Liver (tissue), 10 donors: ENCODE measurements at places on chromosomes 11 and 22. TPM values are rescaled to one million over a fixed set of nuclear protein-coding genes. Genes with fewer than 3 reads are reported as not detected.

The PIH1D2 gene
- 0.42 TPM for total RNA-seq

The MS4A4E gene
- 0.23 TPM for total RNA-seq

- no peaks in the 10 kb centered on the region for H3K27me3 ChIP-seq
- no peaks in the 10 kb centered on the region for H3K4me1 ChIP-seq
- peak overlapping the region; percentile 31 for H3K27ac ChIP-seq
- H3K36me3 ChIP-seq = no peaks in the 10 kb centered on the region
- no peak overlapping the region for H3K4me3 ChIP-seq
These were observed 39.7 kb upstream of the CCDC89 start for GRCh38 chr11:85725510-85726258.

The ZNF214 gene
- 2.3 TPM for total RNA-seq

GRCh38 chr11:128244871-128245270 lies 342.5 kb downstream of the ETS1 start:
- DNase-seq = no peak
- H3K27me3 ChIP-seq = no peaks in the 10 kb centered on the region
- no peaks in the 10 kb centered on the region for H3K36me3 ChIP-seq
